H9 (cell line): ENCODE measurements at places on chromosomes 7 and 10. TPM values are rescaled to one million over a fixed set of nuclear protein-coding genes. Genes with fewer than 3 reads are reported as not detected.

GRCh38 chr10:21593986-21594385 is 60.0 kb downstream of the MLLT10 start:
- peaks cover 6% of the 10 kb centered on the region; the same call in 2 of the 3 replicates for H3K36me3 ChIP-seq
- no peaks in the 10 kb centered on the region for H3K27me3 ChIP-seq
- no peak for DNase-seq

DNA sequence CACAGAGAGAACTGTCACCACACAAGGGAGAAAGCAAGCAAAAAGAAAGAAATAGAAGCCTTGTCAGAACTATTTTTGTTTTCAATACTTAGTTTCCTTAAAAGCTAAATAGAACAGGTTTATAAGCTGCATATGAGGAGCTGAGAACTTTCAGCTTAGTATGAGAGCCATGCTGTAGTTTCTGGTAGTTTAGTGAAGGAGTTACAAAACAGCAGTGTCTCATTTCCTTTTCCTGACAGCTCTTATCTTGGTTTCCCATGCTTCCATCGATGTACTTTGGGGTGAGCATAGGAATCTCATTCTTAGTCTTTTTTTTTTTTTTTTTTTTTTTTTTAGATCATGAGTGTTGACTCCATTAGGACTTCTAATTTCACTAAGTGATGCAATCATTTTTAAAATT is 8.6 kb upstream of the CHRM2 start:
- H3K27me3 ChIP-seq: no peaks in the 10 kb centered on the region
- H3K4me1 ChIP-seq: no peaks in the 10 kb centered on the region; the same call in 1 of the 2 replicates
- no peak for DNase-seq
- no peak overlapping the region for H3K27ac ChIP-seq
- no peak overlapping the region for H3K4me3 ChIP-seq
- H3K36me3 ChIP-seq: no peaks in the 10 kb centered on the region

DNA sequence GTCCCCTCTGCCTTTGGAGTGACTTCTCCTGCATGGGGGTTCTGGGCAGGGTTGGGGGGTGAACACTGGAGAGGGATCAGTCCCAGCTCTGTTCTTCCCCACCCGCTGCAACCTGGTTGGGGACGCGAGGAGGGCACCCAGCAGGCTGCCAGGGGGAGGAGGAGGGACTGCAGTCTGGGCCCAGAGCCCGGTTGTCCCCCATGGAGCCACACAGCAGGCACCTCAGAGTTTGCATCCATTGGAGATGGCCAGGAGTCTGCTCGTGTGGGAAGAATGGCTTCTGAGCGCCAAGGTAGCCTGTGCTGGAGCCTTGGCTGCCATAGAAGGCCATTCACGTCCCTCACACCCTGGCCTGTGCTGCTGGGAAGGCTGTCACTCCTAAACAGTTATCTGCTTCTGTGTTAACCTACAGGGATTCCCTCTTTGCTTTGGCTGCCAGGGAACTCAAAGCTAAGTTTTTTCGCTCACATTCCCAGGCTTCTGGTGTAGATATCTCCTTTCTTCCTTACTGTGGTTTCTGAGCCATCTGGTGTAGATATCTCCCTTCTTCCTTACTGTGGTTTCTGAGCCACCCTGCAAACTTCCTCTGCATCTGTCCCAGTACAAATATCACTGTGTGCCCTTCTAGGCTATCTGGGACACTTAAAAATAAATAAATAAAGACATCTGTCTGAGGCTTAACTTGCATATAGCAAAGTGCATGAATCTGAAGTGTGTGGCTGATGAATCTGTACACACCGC is 133.7 kb downstream of the LHPP start:
- H3K4me1 ChIP-seq: no peaks in the 10 kb centered on the region
- H3K36me3 ChIP-seq: no peaks in the 10 kb centered on the region
- no peak overlapping the region for H3K4me3 ChIP-seq
- no peak for DNase-seq

Gene MYL10
- 0.50 TPM in 1 of 2 replicates, not detected in the other for total RNA-seq
